ENCODE measurements at places on chromosomes 11 and 22.
A peak's percentile ranks its signal among the peaks of the same experiment; 100 is the strongest.

GRCh38 chr11:1198561-1199240 lies 24.2 kb upstream of the MUC5B start:
- no peak for DNase-seq

- DNase-seq = peak; percentile 24
Measured at GRCh38 chr22:44664149-44664548, 37.9 kb upstream of the PRR5 start.

GRCh38 chr22:24731761-24732160 lies 42.8 kb downstream of the PIWIL3 start:
- DNase-seq = no peak

DNA sequence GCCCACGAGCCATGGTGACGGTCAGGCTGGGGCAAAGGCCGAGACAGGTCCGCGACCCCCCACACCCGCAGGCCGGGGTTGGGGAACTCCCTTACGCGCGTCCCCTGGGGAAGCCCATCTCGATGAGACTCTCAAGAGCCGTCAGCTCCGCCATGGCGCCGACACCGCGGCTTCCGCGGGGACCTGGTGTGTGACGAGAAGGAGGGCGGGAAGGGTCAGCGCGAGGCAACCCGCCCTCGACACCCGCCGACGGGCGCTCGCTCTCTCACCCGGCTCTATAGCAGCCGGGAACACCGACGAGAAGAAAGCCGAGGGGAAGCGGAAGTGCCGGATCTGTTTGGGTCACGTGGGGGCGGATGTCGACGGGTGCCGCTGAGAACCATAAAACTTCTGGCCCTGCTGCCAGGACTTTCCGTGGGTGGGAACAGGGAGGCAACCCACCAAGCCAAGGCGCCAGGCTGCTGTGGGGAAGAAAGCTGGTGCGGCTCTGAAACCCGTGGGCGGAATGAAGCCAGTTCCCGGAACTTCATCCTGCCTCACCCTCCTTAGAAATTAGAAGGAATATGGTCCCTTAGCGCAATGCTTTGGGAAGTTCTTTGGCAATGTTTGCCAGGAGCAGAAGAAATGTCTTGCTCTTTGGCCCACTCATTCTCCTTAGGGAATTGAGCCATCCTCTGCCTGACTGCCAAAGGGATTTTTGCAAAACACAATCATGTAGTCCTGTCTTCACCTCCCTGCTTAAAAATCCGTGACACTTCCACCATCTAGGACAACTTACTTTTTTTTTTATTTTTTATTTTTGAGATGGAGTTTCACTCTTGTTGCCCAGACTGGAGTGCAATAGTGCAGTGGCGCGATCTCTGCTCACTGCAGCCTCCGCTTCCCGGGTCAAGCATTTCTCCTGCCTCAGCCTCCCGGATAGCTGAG lies at the start of gene UBXN1:
TSS of gene UBXN1 (minus strand) at position 304 of the 927 bp plus-strand sequence. CDS start at position 154, 150 bp downstream.
- DNase-seq = peak; percentile 90

DNA sequence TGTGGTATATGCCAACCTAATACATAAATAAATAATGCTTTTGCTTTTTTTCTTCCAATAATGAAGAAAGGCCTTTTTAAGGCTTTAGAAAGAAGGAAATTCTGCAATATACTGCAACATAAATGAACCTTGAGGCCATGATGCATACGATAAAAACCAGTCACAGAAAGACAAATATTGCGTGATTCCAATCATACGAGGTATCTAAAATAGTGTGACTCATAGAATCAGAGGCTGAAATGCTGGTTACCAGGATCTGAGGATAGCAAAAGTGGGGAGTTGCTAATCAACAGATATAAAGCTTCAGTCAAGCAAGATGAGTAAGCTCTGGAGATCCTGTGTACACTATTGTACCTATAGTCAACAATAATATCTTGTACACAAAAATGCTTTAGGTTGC lies 24.2 kb downstream of the MS4A6A start:
- DNase-seq = no peak

DNA sequence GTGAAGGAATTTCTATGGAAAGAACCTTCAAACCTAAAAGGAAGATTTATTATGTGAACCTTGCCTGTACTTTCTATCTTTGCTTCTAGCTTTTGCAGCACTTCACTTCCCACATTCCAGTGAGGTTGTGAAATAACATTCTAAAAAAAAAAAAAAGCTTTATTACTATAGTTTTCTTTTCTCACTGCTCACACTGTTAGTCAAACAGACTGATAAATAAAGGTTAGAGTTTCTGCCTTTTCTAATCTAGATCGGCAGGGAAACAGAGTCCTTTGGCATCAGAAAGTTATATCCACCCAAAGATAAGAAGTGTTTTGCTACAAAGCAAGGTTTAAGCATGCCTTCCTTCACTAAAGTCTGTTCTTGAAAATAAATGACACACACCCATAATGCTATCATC lies 2.8 kb downstream of the AAMDC start:
- DNase-seq = no peak

DNA sequence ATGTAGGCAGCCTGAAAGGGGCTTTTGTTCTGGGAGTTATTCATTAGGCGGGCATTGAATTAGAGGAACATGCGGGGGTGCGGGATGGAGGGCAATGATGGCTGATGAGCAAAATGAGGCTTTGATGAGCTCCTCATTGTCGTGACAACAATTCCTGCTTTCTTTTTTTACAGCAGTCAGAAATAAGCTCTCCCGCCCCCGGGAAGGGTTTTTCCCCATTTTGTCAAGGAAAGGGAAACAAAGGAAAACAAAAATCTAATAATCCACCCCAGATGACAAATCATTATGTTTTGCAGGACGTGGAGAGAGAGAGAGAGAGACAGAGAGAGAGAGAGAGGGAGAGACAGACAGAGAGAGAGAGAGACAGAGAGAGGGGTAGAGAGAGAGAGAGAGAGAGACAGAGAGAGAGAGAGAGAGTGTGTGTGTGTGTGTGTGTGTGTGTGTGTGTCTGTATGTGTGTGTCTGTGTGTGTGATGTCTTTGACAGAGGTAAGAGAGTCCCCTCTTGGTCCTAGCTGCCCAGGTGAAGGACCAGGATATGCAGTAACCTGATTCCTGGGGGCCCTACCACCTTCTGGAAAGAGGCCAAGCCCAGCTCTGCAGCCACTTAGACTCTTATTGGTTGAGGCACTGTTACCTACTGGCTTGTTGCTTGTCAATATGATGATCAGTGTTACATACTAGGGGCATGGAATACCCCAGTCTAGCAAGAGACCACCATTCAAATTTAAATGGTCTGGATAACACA lies 46.7 kb upstream of the PARVA start:
- no peak for DNase-seq

- no peak for DNase-seq
Measured at GRCh38 chr11:120178561-120179056, 32.2 kb upstream of the OAF start.

GRCh38 chr22:19943082-19944026 lies 1.7 kb upstream of the TXNRD2 start:
- no peak for DNase-seq

DNA sequence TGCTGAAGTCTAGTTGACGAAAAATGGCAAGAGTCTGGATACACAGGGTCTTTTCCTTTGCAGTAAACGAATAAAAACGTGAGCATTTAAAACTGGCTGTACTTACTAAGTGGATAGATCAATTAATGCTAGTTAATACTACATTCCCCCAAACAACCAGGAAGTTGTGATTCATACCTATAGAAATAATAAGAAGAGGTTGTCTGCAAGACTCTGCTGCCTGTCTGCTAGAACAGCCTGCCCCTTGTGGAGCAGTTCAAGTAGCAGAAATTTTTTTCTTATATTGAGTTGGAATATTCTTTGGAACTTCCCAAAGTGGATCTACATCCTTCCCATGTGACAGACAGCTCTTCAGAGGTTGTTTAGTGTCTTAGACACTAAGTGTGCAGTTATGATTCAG lies 86.8 kb downstream of the TEAD1 start:
- no peak for DNase-seq

- DNase-seq = peak; percentile 3
Measured at GRCh38 chr11:104254347-104254746, 90.4 kb upstream of the PDGFD start.

- peak; percentile 67 for DNase-seq
Measured at GRCh38 chr11:72676861-72677341, 2.7 kb upstream of the PDE2A start.

DNA sequence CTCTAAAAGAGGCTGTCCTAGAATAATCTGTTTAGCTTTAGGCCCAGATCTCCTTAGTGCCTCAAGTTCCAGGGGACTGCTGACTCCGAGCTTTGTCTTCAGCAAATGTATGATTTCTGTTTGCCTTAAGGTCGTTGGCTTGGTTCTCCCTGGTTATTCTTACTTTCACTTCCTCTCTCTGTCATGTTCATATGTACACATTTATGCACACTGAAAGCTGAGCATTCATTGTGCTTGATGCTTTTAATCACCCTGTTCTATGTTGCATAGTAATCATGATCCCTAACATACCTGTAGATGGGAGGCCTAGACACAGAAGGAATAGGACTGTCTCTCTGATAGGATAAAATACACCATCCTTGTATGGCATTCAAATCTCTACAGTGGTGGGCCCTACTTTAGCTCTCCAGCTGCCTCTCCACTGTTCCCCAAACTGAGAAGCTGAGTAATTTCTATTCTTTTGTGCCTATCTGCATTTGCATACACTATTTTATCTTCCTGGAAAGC lies 7.2 kb downstream of the PPFIBP2 start:
- no peak for DNase-seq

- DNase-seq = no peak
Measured at GRCh38 chr11:34454308-34455032, 15.7 kb downstream of the CAT start.

GRCh38 chr11:5229356-5229755 lies 2.5 kb upstream of the HBB start:
- no peak for DNase-seq

DNA sequence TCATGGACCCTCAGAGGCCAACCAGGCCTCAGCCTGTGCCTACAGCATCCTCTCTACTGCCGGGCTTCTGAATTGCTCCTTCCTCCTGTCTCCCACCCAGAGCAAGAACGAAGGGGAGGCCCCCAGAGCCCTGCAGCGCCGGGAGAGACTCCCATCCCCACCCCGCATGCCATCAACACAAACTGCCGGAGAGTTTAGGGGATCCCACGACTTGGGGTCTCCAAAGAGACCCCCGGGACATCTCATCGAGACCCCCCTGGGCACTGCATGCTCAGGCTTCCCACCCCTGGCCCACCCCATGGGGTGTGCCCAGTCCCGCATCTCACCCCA lies 8.3 kb upstream of the CD81 start:
- DNase-seq = no peak

GRCh38 chr22:24118689-24119384 lies 62.5 kb upstream of the SUSD2 start:
- DNase-seq = no peak

DNA sequence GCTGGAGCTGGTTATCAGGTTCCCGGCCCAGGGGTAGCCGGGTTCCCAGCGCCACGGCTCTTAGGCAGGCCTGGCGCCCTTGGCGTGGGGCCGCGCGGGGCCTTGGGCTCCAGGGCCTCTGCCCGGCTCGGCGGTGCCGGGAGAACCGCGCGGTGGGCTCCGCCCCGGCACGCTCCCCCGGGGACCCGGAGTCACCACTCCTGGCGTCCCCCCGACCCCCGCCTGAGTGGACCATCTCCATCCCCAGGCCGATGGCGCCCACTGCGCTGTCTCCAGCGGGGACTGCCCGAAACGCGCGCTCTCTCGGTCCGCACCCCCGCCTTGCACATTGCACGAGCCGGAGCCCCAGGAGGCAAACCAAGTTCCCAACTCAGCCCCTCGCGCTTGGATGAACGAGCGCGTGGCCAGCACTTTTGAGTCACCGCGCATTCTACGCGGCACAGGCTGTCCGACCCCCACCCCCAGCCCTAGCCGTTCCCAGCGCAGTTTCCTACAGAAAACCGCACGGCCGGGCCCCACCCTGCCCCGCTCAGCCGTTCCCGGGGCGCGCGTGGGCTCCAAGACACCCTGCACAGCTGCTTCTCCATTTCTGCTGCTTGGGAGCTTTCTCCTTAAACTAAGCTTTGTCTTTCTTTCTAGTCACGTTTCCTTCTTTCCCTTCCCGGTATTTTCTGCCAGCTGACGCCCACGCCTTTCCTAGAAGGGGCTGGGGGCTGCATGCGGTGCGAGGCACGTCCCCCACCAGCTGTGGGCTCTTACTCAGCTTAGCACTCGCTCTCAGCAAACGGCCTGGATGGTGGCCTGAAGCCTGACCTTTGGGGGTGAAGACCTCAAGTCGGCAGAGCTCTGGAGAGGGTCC lies 650 bp upstream of the CHID1 start:
- peak; percentile 48 for DNase-seq

GRCh38 chr22:35177811-35178210 lies 79.5 kb upstream of the HMGXB4 start:
- no peak for DNase-seq

DNA sequence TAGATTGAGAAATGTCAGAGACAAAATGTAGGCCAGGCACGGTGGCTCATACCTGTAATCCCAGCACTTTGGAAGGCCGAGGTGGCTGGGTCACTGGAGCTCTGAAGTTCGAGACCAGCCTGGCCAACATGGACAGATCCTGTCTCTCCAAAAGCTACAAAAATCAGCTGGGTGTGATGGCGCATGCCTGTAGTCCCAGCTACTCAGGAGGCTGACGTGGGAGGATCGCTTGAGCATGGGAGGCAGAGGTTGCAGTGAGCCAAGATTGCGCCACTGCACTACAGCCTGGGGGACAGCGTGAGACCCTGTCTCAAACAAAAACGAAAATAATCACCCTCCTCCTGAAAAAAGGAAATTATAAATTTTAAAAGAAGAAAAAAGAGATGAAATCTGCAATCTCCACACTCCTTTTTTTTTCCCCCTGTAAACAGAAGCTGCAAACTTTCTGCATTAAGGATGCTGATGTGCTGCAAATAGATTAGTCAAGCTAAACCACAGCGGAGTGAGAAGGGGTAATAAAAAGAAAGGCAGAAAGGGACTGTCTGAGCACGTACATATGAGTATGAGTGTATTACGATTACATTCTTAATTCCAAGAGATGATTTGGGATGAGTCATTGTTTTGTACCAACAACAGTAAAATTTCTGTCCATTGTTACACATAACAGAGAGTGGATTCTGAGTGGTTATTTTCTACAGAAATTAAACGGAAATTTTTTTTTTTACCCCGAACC lies 87.3 kb downstream of the SIK3 start:
- no peak for DNase-seq

GRCh38 chr11:95556342-95557163 lies 233.0 kb downstream of the FAM76B start:
- peak; percentile 37 for DNase-seq

GRCh38 chr11:104169091-104169490 lies 5.1 kb upstream of the PDGFD start:
- DNase-seq = no peak

- no peak for DNase-seq
Measured at GRCh38 chr22:48393885-48394284, 1433.8 kb downstream of the BRD1 start.

DNA sequence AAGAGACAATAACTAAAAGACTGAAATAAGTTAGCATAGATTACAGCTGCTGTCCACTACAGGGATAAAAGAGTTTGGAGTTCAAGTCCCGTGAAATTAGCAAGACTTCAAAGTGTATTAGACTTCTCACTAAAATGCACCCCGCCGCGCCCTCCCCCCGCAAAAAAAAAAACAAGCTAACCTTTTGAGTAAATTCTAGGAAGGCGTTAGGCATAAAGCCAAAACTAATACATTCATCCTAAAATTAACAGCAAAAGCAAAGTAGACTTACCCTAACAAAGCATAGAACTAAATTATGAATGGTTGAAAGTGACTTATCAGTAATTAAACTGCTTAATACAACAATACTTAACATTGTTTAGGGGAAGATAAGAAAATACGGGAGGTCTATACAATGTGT lies 581.0 kb upstream of the CHORDC1 start:
- DNase-seq = no peak

GRCh38 chr11:69894648-69895047 lies 75.4 kb upstream of the FGF3 start:
- DNase-seq = no peak

All from stimulated activated CD4-positive, alpha-beta T cell treated with anti-CD3 and anti-CD28 coated beads, Interleukin-1b, Interleukin-23, amount 100 ng/mL, for 48 hours (primary cell).